ENCODE measurements at places on chromosomes 6 and 20.

DNA sequence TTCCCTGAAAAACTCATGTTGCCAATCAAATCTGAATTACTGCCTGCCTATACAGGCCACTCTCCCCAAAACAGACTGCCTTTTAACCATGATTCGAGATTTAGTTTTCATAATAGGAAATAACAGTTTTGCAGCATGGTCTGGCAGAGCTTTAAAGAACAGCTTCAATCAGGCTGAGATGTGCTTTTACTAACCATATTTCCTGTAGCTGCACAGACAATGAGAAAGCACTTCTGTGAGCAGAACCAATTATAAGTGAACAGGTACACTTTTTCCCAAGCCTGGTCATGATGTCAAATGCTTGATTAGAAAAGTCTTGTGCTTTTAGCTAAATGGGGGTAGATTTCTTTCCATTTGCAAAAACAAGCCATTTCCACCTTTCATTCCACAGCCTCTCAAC is 108.2 kb downstream of the THEMIS start:
- no peak for DNase-seq

- DNase-seq: no peak
Observed at GRCh38 chr6:39273406-39273821, 40.8 kb downstream of the KCNK17 start.

DNA sequence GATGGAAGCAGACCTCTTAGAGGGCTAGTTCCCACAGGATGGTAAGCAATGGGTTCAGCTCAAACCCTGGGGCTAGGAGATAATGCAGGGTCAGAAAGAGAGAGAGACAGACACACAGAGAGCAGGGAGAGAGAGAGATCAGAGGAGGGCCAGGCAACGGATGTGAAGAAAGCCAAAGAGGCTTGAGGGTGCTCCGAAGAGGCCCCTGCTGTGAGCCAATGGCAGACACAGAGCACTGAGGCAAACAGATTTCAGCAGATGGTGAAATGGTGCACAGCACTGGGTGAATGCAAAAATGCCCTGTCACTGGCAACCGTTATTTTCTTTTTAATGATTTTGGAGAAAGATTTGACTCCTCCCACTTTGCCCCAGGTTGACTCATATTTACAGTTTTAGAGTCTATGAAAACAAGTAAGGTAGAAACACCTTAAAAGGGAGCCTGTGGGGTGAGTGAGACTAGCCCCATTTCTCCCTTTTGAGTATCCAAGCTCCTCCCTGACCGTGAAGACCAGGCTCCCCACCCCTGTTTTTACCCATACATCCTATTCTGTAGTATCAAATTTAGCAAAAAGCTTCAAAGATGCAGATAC is 840 bp downstream of the DEFB132 start:
- no peak for DNase-seq

DNA sequence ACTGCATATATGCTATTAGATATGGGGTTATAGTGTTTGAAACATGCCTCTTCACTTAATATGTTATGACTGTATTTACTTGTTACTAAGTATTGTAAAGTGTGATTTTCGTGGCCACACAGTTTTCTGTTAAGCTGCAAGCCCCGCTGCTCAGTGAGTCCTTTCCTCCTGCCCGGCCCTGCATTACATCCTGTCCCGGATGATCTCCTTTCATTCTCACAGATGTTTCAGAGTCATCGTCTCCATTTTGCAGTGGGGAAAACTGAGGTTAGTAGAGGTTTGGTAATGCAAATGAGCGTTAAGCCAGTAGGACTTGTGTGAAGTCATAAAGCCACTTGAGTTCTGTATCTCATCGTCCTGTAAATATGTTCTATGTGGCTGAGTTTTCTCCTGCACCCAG is 155.5 kb downstream of the CFAP61 start:
- DNase-seq: no peak

- DNase-seq: no peak
Observed at GRCh38 chr6:95658886-95659285, 81.6 kb downstream of the MANEA start.

GRCh38 chr6:41767112-41767833 is 12.4 kb downstream of the FRS3 start:
- DNase-seq: no peak

DNA sequence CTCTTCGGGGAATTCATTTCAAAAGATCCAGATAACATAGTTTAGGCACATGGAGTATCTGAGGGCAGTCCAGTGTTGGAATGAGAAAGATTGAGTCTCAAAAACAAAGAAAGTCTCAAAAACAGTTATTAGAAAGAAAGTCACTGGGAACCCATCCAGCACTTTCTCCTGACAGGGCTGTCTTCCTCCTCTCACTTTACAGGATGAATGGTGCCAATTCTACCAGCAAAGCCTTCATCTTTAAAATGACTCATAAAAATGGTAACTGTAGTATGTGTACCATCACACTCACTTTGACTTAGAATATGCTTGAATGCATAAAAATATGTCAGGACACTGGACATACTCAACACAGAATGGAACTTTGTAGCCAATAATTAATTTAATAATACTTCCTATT is 71.3 kb downstream of the SLC22A3 start:
- no peak for DNase-seq

DNA sequence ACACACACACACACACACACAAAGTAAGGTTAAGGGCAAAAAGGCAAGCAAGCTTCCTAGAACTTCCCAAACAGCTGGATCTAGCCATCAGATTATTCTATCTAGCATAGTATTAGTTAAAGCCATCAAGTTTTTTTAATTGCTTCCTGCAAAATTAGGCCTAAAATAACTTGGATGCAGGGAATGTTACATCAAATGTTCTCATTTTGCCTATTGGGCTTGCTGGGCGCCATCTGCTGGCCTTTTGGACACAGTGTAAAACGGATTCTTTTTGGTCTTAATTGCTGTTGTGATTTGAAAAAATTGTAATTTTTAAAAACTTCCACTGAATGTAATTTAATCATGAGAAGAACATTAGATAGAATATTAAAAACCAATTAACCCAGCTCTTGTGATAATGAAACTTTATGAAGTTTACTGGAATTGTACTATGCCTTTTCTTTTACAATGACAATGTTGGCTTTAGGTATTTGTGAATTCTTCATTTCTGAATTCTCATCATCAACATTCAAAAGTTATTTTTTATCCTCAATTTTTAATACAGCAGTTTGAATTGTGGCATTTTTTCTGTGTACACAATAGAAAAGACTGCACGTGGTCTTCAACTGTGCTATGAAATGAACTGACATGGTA is 6.8 kb downstream of the MKKS start:
- DNase-seq: no peak

DNA sequence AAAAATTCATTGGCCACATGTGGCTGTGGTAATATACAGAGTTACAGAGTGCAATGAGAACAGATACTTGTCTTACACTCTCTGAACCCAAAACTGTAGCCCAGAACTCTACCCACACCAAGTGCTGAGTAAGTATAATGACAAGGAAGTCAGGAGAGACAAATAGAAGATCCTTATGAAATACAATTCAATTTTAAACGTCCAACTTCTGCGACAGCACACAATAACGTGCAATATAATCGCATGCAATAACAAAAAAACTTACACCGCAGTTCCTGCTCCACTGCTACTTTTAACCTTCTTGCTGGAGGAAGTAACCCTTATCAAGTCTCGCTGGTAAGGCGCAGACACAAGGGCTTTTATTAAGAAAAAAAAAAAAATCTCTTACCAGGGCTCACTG is 881 bp downstream of the SFT2D1 start:
- DNase-seq: no peak

DNA sequence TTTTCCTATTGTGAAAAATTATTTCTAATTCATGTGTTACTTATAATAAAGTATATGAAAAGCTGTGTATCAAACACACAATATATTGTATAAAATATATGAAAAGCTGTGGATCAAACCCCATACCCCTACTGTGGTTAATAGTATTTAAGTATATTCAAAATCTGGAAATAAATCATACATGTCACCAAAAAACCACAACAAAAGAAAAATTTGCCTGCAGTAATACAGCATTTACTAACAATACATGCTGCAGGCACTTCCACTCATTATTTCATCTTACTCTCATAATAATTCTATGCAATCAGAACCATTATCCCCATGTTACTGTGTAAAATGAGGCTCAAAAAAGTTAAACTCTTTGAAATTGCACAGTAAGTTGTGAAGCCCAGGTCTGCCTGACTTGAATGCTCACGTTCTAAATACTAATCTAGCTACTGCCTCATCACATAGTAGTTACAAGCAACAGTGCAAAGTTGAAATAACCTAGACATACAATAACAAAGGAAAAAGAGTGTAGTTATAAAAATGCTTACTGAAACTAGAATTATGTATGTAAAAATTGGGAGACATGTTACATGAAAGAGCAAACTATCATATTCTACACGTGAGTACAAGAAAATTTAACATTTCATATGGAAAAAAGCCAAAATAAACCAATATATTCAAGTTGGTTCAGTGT is 61.7 kb downstream of the FAM217A start:
- DNase-seq: no peak

DNA sequence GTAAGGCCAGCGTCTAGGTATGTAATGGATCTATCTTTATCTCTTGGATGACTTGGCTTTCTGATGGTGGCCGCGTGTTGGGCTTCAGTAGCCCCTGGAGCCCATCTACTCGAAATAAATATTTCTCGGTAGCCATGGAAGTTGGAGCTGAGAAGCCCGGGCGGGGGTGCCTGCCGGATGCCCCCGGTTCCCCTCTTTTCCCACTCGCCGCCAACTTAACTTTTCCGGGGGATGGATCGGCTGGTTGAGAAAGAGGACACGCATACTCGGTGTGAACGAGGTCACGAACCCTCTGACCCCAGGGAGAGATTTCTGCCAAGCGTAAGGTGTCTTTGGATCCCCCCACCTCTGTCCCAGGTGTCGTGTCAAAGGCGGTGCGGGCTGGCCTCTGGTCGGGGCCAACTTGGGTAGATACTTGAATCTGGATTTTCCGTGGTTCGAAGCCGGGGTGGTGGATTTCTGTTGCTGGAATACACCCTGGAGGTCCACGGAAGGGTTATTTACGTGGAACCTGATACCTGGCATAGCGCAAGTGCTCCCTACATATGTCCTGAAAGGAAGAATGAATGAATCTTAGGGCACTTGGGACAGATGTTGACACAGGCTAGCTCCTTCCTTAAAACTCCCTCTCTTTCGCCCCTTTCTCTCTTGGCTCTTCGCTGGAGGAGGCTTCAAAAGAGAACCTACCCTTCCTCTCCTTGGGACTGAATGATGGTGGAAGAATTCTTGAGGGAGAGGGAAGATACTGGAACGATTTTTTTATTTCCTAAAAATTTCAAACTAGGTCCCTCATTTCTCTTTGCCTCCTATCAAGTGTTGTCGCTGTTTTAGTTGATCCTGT is 996 bp downstream of the DOK5 start:
- no peak for DNase-seq

DNA sequence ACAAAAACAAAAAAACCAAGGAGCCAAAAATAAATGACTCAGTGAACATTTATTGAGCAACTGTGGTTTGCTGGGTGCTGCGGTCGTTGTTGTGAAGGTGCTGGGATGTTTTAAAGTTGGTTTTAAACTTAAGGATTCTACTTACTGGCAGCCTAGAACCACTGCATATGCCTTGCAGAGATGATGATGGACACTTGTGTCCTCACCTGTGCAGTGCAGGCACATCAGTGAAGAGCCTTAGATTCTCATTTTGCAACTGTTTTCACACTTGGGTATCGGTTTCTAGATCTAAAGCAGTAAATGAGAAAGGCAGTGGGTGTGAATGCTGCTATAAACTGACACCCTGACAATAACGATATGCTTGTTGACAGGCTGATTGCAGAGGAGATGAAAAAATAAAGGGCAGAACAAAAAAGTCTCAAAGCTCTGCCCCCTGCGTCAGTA is 68.8 kb downstream of the UTRN start:
- DNase-seq: no peak

Data from stimulated activated CD8-positive, alpha-beta memory T cell treated with anti-CD3 and anti-CD28 coated beads, Interleukin-15, amount 100 ng/mL, for 4 hours (primary cell).